Stomach (tissue), 19 donors: ENCODE measurements at places on chromosomes 4 and X. TPM values are rescaled to one million over a fixed set of nuclear protein-coding genes. Genes with fewer than 3 reads are reported as not detected.

HTR2C gene
- not detected for polyA plus RNA-seq

FHIP1A gene
- polyA plus RNA-seq = 1.00 TPM

OTUD6A gene
- not detected for polyA plus RNA-seq

GPR34 gene
- 6.2 TPM for polyA plus RNA-seq

MAGEB1 gene
- polyA plus RNA-seq = not detected

ARSJ gene
- 1.1 TPM for polyA plus RNA-seq
